Brain pericyte (primary cell): ENCODE measurements at places on chromosomes 6 and 20.

DNA sequence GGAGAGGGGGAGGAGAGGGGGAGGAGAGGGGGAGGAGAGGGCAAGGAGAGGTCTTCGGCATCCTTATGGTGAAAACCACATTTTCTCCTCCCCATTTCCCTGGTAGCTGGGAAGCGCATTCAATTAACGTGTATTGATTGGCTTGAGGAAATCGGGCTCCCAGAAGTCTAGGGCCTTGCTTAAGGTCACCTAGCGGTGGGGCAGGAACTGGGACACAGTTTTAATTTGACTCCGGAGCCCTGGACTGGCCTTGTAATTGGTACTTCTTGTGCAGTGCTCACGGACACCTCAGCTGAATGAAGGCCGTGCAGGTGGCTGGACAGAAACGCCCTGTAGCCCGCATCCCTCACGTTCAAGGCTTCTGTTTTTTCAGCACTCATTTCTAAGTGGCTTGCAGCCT, 42.8 kb downstream of the CTCFL start:
- DNase-seq: no peak

DNA sequence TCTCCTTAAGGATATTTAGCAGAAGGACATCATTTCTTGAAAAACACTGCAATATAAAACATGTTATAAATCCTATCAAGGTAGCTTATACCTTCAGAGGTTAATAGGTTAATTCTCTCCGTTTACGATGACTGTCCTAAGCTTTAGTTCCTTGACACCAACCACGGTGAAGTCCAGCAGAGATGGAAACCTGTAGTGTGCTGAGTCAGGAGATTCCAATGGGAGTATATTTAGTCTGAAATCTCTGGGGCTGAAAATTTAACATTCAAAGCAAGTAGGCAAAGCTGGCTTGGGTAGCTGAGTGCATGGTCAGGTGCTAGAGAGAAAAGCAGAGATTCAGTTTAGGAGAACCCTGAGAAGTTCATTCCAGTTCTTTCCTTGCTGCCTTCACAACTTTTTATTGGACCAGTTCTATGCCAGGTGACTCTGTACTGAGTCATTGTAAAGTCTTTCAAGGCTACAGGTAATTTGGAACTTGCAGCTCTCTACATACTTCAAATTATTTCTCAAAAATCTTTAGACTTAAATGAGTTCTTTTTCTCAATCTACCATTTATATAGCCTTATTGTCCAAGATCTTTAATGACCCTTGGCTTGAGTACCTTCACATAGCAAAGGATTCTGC, 1009.4 kb upstream of the FLRT3 start:
- no peak for DNase-seq

GRCh38 chr6:158311193-158311592, 1.1 kb upstream of the TULP4 start:
- DNase-seq: no peak

GRCh38 chr6:155219858-155220301, 43.9 kb upstream of the CLDN20 start:
- no peak for DNase-seq

GRCh38 chr6:101396548-101397173, 3.2 kb downstream of the GRIK2 start:
- DNase-seq: no peak

- DNase-seq: no peak
Observed at GRCh38 chr20:5687884-5688283, 62.3 kb upstream of the SHLD1 start.

GRCh38 chr6:150567380-150567779, 32.3 kb upstream of the PLEKHG1 start:
- no peak for DNase-seq

DNA sequence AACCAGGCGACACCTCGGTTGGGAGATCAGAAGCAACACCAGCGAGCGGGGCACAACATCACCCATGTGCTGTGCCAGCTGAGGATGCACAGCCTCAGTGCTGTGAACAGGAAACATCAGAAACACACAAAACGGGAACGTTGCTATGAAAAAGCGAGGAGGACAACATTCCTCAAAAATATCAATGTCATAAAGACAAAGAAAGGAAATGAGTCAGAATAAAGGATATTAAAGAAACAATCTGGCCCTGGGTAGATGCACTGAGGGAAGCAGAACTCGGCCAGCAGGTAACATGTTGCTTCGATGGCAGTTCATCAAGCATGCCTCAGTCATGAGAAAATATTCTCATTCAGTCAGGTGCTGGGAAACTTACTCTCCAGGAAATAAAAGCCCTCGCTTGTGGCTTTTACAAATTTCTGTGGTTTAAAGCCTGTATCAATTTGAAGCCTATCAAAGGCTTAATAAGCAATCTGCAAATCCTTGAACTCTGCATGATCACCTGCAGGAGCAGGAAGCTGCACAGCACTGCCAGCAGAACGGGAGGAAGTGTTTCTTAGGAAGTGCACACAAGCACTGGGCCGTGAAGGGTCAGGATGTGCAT, 77.5 kb downstream of the GINS1 start:
- no peak for DNase-seq

DNA sequence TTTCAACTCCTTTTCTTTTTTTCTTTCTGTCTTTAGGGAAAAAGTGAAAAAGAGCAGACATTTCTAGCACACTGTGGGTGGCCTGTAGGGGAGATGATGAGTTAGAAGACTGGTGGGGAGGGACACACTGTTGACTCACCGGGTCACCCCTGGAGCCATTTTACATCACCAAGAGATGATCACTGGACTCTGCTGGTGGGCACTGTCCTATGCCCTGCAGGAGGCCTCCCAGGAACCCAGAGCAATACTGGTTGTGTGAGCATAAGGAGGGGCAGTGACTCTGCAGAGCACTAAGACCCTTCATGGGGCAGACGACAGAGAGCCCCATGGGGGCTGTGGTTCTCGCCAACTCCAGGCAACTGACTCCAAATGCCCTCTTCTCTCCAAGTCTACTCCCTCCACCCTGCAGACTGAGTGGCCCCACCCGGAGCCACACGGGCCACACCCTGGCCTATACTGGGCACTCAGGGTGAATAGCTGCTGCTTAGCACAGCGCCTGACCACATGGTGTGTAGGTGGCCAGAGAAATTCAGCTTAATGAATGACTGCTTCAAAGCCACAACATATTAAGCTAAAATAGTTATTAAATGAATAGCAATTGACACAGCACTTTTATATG, 177.5 kb downstream of the CDC5L start:
- DNase-seq: no peak

DNA sequence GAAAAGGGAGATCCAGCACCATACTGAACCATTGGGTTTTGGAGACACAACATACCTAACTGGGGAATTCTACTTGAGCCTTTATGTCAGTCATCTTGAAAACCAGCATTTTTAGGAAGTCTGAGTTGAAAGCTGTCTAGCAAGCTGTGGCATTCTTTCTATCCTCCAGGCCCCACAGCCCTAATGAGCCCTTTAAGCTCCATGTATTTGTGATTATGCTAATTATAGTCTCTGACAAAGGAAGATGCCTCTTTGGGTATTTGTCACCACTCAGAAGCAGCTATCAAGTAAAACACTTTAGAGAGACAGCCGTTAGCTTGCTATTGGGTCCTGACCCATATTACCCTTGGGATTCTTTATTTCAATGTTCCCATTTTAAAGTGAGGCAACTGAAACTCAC, 159.5 kb upstream of the MANEA start:
- no peak for DNase-seq

DNA sequence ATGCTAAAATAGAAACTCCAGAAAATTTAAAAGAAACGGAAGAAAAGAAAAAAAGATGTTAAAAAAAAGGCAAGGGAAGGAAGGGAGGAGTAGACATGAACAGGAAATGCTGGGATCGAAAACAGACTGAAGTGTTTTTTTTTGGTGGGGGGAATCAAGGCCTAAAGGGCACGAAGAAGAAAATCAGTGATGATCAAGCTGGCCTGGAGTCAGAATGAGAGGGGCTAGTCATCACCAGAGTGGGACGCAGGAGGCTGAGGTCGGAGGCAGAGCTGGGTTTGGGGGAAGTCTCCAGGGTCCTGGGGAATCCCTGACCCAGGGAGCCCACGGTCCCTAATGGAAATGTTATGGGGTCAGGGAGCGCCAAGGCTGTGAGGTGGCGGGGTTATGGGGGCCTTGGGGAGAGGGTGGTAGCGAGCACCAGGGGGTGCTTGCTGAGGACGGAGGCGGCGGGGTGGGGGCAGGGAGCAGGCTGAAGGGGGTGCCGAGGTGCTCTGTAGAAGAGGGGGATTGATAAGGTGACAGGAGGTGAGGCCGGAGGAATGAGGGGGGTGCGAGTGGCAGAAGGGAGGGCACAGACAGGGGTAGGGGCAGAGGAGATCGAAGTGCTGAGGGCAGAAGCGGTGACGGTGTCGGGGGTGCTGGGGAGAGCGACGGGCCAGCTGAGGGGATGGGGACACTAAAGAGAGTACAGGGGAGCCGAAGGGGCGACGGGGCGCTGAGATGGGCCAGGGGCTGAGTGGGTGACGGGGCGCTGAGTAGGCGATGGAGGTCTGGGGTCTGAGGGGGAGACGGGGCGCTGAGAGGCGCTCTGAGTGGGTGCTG, 684 bp downstream of the ZNFX1 start:
- DNase-seq: no peak

GRCh38 chr20:23656372-23656771, 18.6 kb upstream of the CST3 start:
- no peak for DNase-seq

- DNase-seq: no peak
Observed at GRCh38 chr6:124977067-124977908, 15.1 kb downstream of the RNF217 start.

DNA sequence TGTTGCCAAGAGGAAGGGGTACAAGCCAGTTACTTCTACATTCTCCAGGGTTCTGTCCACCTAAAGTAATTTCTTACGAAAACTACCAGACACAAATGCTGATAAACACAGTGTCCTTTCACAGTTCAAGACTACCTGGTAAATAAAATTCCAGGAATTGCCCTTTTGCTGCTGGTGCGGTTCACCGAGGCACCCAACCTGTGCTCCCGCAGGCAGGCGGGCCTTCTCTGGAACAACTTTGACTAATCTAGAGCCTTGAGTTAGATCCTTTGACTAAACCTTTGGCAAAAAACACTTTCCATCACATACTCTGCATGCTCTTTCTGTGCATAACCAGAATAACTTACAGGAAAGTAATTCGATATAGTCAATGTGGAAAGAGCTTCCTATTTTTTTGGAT, 107.0 kb downstream of the HUS1B start:
- no peak for DNase-seq

DNA sequence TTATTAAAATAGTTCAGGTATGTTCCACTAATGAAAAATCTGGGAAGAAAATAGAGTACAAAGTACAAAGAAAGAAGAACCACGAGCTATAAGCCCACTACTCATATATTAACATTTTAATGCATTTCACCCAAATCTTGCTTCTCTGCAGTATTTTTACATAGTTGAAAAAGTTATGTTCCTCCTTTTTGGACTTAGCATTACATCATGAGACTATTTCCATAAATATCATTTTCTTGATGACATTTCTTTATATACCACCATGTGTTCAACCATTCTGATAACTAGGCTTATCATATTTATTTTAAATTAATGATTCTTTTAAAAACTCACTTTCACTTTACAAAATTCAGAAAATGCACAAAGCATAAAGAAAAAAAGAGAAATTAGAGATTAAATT, 3.0 kb downstream of the IPCEF1 start:
- DNase-seq: no peak

- DNase-seq: no peak
Observed at GRCh38 chr6:157966589-157966977, 15.1 kb upstream of the SYNJ2 start.

DNA sequence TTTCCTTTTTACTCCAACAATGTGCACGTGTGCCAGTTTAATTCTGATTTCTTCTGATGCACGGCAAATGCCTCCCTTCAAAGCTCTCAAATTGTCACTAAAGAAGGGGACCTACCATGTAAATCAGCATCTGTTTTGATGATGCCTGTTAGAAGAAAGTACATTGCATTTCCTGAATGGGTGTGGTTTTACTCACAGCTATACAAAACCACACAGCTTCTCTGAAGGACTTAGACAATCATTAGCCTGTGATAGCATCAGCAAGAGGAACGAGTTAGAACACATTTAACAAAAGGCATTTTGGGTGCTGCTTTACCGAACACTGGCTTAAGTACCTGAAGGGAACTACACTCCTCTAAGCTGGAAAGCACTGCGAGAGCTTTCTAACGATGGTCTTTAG, 109.4 kb downstream of the ATXN1 start:
- no peak for DNase-seq

DNA sequence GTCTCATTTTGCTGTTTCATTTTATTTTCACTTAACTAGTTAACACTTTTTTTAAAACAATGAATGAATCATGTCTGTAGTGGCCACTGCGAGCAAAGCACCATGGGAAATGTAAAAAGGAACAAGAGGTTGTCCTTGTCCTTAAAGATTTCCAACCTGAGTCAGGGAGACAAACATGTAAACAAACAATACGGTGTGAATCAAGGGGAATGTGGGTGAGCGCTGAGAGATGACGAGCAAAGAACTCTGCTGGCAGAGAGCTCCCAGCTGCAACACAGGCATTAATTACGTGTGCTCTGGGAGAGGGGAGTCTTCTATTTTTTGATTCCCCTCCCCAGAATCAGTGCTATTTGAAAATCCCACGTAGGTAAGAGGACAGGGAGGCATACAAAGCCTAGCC, 84.3 kb downstream of the ATXN1 start:
- DNase-seq: no peak

- DNase-seq: no peak
Observed at GRCh38 chr6:100944644-100945043, 63.5 kb upstream of the ASCC3 start.

GRCh38 chr20:63046841-63047240, 40.1 kb upstream of the BHLHE23 start:
- DNase-seq: no peak

- no peak for DNase-seq
Observed at GRCh38 chr6:22366214-22366613, 69.4 kb upstream of the PRL start.

GRCh38 chr20:44802702-44803101, 7.6 kb downstream of the RIMS4 start:
- no peak for DNase-seq

DNA sequence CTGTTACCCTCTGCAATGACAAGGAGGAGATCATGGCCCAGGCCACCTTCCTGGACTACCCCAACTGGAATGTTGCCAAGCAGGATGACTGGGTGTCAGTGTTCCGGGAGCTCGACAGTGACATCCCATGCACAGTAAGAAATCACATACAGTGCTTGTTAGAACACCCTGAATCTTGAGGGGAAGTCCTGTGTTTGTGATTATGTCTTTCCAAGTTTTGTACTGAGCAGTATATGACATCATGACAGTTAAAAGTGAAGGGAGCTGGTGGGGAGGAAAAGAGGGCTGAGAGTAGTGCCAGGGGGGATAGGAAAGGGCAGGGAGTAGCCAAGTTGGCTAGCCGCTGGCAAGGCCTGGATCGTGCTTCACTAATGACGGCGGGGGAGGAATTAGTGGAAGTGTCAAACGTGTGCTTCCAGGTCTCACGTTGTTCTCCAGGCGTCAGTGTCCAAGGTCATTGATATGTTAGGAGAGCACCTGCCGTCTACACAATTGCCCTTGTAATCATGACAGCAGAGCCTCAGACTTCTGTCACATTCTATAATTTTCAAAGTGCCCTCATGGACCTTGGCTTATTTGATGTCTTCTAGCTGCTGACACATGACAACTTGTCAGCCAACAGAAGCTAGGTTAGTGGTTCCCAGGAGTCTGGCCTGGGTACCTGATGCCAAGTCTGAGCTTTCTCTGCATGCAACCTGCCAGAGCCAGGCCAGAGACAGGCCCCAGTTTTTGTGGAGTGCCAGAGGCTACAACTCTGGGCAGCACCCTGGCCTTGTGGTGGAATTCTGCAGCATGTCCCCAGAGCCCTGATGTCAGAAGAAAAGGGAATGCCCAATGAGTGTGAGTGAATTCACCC, 18.8 kb downstream of the CFAP61 start:
- no peak for DNase-seq
